ENCODE measurements at places on chromosomes 13 and 19.

DNA sequence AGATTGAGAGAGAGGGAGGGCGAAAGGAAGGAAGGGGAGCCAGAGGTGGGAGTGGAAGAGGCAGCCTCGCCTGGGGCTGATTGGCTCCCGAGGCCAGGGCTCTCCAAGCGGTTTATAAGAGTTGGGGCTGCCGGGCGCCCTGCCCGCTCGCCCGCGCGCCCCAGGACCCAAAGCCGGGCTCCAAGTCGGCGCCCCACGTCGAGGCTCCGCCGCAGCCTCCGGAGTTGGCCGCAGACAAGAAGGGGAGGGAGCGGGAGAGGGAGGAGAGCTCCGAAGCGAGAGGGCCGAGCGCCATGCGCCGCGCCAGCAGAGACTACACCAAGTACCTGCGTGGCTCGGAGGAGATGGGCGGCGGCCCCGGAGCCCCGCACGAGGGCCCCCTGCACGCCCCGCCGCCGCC, at the start of gene TNFSF11:
TSS of gene TNFSF11 (plus strand) at position 142 of the 400 bp plus-strand sequence. CDS start at position 294, 152 bp downstream.
- 0 out of 2 replicates have a peak, but pooled peaks cover 6% of the 10 kb centered on the region for H3K36me3 ChIP-seq
- H3K27ac ChIP-seq, result no peak within 1 kb of the TSS

- no peaks in the 10 kb centered on the region for H3K36me3 ChIP-seq
- peaks cover 15% of the 10 kb centered on the region for H3K4me1 ChIP-seq
- DNase-seq, result no peak
- no peak overlapping the region for H3K4me3 ChIP-seq
- H3K27ac ChIP-seq, result no peak overlapping the region
These were observed 627.9 kb upstream of the KLF12 start for GRCh38 chr13:74761801-74762757.

- DNase-seq, result no peak
- H3K27me3 ChIP-seq, result no peaks in the 10 kb centered on the region
- no peak overlapping the region for H3K27ac ChIP-seq
- H3K4me3 ChIP-seq, result no peak overlapping the region
These were observed 47.8 kb upstream of the C1QTNF9 start for GRCh38 chr13:24261566-24261965.

GRCh38 chr13:110714797-110715394, 1.4 kb downstream of the ING1 start:
- H3K27ac ChIP-seq, result peak overlapping the region; percentile 93
- DNase-seq, result no peak
- H3K36me3 ChIP-seq, result peaks cover 5% of the 10 kb centered on the region

DNA sequence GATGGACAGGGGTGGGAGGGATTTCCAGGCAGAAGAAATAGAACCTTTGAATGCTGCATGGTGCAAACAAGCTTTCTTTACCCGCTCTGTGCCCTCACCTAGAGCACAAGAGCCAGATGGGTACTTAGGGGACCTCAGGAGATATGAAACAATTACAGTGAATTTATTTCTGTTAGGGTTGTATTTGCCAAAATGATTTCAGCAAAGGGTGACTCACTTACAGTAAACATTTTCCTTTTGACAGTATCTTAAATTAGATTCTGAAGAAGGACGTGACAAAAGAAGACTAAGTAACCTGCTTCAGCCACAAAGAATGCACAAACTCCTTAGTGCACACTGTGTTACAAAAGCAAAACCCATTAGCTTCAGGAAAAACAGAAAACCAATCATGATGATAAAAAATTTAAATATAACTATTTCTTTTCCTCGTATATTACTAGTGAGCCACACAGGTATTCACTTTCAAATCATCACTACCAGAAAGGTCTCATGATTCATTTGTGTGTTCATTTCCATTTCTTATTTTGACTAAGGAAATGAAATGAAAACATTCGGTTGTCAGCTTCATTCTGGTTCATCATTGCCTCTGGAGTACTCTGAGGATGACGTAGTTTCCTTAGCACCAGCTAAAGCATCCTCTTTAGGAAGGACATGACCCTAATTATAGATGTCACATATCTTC, 158.8 kb downstream of the NHLRC3 start:
- H3K36me3 ChIP-seq, result no peaks in the 10 kb centered on the region
- H3K4me1 ChIP-seq, result peaks cover 5% of the 10 kb centered on the region
- H3K27me3 ChIP-seq, result no peaks in the 10 kb centered on the region
- H3K4me3 ChIP-seq, result no peak overlapping the region
- H3K27ac ChIP-seq, result no peak overlapping the region

DNA sequence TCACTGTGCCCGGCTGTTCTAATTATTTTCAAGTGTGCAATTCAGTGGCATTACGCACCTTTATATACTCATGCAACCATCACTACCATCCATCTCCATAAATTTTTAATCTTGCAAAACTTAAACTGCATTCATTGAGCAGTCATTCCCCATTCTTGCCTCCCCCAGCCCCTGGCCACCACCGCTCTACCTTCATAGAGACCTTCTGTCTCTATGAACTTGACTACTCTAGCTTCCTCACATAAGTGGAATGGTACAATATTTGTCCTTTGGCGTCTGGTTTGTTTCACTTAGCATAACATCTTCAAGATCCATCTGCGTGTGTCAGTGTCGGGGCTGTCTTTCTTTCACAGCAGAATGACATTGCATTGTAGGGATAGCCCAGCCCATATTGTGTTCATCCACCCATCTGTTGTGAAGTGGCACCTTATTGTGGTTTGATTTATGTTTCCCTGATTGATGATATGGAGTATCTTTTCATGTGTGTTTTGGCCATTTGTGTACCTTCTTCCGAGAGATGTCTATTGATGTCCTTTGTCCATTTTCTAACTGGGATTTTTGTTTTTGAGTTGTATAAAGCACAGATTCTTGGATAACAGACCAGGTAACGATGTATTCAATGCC, 64.8 kb upstream of the FLT1 start:
- H3K36me3 ChIP-seq, result no peaks in the 10 kb centered on the region
- H3K4me1 ChIP-seq, result peaks cover 49% of the 10 kb centered on the region
- H3K27ac ChIP-seq, result no peak overlapping the region

DNA sequence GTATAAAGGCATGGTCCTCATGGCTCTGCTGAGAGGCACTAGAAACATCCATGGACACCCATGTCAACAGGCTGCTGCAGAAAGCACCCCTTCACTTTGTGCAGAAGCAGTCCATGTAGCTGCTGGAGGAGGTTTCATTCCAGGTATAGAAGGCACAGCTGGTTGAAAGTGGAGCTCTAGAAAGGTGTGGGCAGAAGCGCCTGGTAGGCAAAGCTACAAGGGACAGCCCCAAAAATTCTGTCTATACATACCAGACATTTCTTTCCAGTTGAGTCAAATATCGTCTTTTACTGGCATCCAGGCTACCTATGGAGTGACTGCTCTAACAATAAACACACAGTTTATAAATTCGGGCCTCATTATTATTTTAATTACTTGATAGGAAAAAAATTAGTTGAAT, 129.3 kb downstream of the ENOX1 start:
- DNase-seq, result no peak
- no peaks in the 10 kb centered on the region for H3K36me3 ChIP-seq
- H3K27ac ChIP-seq, result no peak overlapping the region
- H3K4me3 ChIP-seq, result no peak overlapping the region

- no peak for DNase-seq
- no peaks in the 10 kb centered on the region for H3K36me3 ChIP-seq
- H3K27me3 ChIP-seq, result peaks cover 7% of the 10 kb centered on the region
- H3K4me3 ChIP-seq, result no peak within 1 kb of the TSS
These were observed at the start of gene BST2 for GRCh38 chr19:17405250-17406045. Gene BST2 (minus strand): TSS chr19:17405630. CDS start chr19:17405575, 55 bp downstream.

GRCh38 chr19:11448410-11448809, 13.0 kb downstream of the PRKCSH start:
- no peak for DNase-seq
- H3K27ac ChIP-seq, result no peak overlapping the region
- no peaks in the 10 kb centered on the region for H3K36me3 ChIP-seq
- H3K4me3 ChIP-seq, result no peak overlapping the region

DNA sequence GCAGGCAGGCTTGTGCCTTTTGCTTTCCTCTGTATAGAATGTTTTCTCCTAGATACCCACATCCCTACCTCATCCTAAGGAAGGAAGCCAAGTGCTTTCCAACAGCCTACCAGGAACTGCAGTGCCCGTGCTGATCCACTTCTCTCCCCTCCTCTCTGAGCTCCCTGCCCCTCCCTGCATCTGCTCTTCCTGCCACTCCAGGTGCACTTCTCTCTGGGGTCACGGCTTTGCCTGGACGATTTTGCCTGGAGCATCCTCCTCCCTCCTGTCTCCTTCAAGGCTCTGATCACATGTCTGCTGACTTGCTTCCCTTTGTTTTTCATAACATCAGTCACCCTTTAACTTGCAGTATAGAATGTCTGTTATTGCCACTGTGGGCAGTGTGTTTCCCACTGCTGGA, 34.7 kb upstream of the IRS2 start:
- no peaks in the 10 kb centered on the region for H3K36me3 ChIP-seq
- no peak for DNase-seq
- no peak overlapping the region for H3K27ac ChIP-seq
- H3K4me1 ChIP-seq, result peaks cover 41% of the 10 kb centered on the region
- H3K27me3 ChIP-seq, result no peaks in the 10 kb centered on the region
- H3K4me3 ChIP-seq, result no peak overlapping the region

GRCh38 chr19:7919610-7920518, at the start of gene SNAPC2:
Gene SNAPC2 (plus strand): TSS chr19:7920338. CDS start chr19:7920367, 29 bp downstream.
- DNase-seq, result peak; percentile 96
- H3K27me3 ChIP-seq, result peaks cover 6% of the 10 kb centered on the region
- peak within 1 kb of the TSS; percentile 89 for H3K4me3 ChIP-seq
- peaks cover 19% of the 10 kb centered on the region for H3K4me1 ChIP-seq
- peak within 1 kb of the TSS; percentile 92 for H3K27ac ChIP-seq
- no peaks in the 10 kb centered on the region for H3K36me3 ChIP-seq

DNA sequence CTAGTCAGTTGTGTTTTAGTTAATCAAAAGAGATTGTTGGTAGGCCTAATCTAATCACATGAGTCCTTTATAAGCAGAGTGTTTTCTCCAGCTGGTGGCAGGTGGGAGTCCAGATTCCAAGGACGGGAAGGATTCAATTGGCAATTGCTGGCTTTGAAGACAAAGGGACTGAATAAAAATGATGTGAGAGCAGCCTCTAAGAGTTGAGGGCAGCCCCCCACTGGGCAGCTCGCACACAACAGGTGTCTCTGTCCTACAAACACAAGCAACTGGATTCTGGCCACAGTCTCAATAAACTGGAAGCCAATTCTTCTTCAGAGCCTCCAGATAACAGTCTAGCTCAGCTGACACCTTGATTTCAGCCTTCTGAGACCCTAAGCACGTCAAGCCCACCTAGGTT, 915.2 kb downstream of the PCDH9 start:
- no peak overlapping the region for H3K27ac ChIP-seq
- H3K4me3 ChIP-seq, result no peak overlapping the region
- peaks cover 21% of the 10 kb centered on the region for H3K4me1 ChIP-seq
- H3K36me3 ChIP-seq, result no peaks in the 10 kb centered on the region
- H3K27me3 ChIP-seq, result no peaks in the 10 kb centered on the region

DNA sequence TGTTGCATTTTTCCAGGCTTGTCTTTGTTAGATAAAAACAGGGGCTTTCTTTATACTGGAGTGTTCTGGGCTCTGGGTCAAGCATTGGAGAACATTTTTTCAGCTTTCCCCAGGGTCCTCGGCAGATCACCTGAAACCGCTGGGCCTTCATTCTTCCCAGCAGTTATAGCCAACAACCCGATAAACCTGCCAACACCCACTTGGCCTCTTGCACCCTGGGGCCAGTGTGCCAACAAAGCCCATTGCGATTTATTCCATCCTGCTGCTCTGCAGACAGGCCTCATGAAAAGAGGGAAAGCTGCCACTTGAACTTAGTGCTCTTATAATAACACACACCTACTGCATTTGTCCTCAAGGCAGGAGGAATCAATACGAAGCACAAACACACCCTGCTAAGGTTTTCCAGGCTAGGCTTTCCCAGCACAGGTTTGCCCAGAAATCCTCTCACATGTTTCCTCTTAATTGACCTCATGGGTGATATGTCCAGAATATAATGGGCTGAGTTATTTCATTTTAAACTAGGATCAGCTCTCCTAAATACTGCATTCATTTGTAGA, 669.3 kb downstream of the LIG4 start:
- no peak overlapping the region for H3K27ac ChIP-seq
- H3K4me1 ChIP-seq, result no peaks in the 10 kb centered on the region
- DNase-seq, result no peak
- no peak overlapping the region for H3K4me3 ChIP-seq
- no peaks in the 10 kb centered on the region for H3K27me3 ChIP-seq
- no peaks in the 10 kb centered on the region for H3K36me3 ChIP-seq

- DNase-seq, result no peak
- peaks cover 5% of the 10 kb centered on the region for H3K4me1 ChIP-seq
- no peak overlapping the region for H3K4me3 ChIP-seq
- peaks cover 26% of the 10 kb centered on the region for H3K27me3 ChIP-seq
- no peak overlapping the region for H3K27ac ChIP-seq
- H3K36me3 ChIP-seq, result no peaks in the 10 kb centered on the region
These were observed 9.7 kb upstream of the CEBPA start for GRCh38 chr19:33312065-33312464.

- peak; percentile 76 for DNase-seq
- H3K27ac ChIP-seq, result peak overlapping the region; percentile 71
- peaks cover 53% of the 10 kb centered on the region for H3K4me1 ChIP-seq
These were observed 24.9 kb downstream of the EPS15L1 start for GRCh38 chr19:16446724-16447368.

DNA sequence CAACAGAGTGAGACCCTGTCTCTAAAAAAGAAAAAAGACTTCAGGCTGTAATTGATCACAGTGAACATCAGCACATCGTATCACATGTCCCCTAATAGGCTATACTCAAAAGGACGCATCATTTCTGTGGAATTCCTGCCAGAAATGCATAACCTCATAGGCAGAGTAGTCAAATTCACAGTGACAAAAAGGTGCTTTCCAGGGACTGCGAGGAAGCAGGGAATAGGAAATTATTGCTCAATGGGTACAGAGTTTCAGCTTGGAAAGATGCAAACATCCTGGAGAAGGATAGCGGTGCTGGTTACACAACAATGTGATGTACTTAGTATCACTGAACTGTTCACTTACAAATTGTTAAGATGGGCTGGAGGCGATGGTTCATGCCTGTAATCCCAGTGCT, 41.1 kb upstream of the MRI1 start:
- no peaks in the 10 kb centered on the region for H3K27me3 ChIP-seq
- peaks cover 11% of the 10 kb centered on the region for H3K4me1 ChIP-seq
- H3K36me3 ChIP-seq, result no peaks in the 10 kb centered on the region
- no peak overlapping the region for H3K4me3 ChIP-seq

GRCh38 chr19:49718991-49719390, 28.1 kb downstream of the CPT1C start:
- no peak overlapping the region for H3K4me3 ChIP-seq
- no peak for DNase-seq
- no peaks in the 10 kb centered on the region for H3K36me3 ChIP-seq
- peaks cover 7% of the 10 kb centered on the region for H3K4me1 ChIP-seq

- no peaks in the 10 kb centered on the region for H3K36me3 ChIP-seq
- no peak overlapping the region for H3K4me3 ChIP-seq
- no peaks in the 10 kb centered on the region for H3K27me3 ChIP-seq
- DNase-seq, result no peak
- no peak overlapping the region for H3K27ac ChIP-seq
- H3K4me1 ChIP-seq, result peaks cover 24% of the 10 kb centered on the region
These were observed 9.3 kb upstream of the TRPC4 start for GRCh38 chr13:37878921-37879320.

GRCh38 chr19:513368-514165, 6.3 kb downstream of the TPGS1 start:
- DNase-seq, result no peak
- peaks cover 11% of the 10 kb centered on the region for H3K36me3 ChIP-seq
- H3K27ac ChIP-seq, result no peak overlapping the region
- peaks cover 1% of the 10 kb centered on the region for H3K27me3 ChIP-seq
- H3K4me1 ChIP-seq, result peaks cover 20% of the 10 kb centered on the region

- H3K4me1 ChIP-seq, result peaks cover 25% of the 10 kb centered on the region
- H3K36me3 ChIP-seq, result peaks cover 5% of the 10 kb centered on the region
- peak; percentile 40 for DNase-seq
- no peaks in the 10 kb centered on the region for H3K27me3 ChIP-seq
These were observed 108.4 kb downstream of the ZNF557 start for GRCh38 chr19:7177926-7178325.

Measured in HFFc6 (cell line).